ENCODE measurements at places on chromosomes 4 and X.

- no peak for DNase-seq
These were observed 64.4 kb downstream of the HADH start for GRCh38 chr4:108054025-108054638.

DNA sequence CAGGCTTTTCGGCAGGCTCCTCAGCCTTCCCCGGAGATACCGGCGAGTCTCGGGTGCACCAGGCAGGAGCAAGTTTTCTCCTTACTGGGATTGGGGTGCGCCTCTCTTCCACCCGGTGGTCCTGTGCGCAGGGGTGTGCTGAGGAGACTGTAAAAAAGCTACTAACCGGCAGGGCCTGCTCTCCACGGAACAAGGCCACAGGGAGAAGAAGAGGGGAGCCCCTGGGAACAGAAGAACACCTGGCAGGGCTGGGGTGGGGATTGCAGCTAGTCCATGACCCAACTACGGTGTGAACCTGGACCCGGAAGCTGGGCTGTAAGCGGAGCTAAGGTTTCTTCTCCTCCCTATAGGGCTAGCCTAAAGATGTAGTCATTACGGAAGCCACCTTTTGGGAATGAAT is 17.7 kb upstream of the ZIC3 start:
- no peak for DNase-seq

DNA sequence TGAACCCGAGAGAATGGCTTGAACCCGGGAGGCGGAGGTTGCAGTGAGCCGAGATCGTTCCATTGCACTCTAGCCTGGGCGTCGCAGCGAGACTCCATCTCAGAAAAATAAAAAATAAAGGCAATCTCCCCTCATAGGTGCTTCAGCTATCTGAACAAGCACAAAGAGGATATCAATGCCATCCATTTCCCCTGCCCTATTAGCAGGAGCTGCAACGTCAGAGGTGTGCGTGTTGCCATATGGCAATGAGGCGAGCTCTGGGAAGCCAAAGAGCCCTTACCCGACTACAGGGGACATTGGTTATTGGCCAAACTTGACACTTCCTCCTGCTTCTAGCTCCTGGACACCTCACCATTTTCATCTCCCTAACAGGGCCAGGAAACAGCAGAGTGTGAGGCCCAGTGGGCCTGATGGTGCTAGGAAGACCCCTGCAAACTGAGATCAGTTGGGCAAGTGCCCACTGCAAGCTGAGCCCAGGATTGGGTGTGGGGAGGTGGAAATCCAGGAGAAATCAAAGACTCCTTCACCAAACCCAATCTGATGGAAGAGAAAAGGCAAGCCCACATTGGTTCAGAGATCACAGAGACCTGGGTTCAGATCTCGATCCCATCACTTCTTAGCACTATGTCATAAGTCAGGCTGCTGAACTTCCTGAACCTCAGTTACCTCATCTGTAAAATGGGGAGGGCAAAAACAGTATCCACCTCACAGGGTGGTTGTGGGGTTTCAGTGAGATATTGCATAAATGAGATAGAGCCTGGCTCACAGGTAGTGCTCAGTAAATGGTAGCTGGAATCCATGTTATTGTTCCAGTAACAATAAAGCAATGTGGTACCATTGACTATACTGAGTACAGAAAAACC is 21.2 kb downstream of the SLC25A5 start:
- DNase-seq, result no peak

DNA sequence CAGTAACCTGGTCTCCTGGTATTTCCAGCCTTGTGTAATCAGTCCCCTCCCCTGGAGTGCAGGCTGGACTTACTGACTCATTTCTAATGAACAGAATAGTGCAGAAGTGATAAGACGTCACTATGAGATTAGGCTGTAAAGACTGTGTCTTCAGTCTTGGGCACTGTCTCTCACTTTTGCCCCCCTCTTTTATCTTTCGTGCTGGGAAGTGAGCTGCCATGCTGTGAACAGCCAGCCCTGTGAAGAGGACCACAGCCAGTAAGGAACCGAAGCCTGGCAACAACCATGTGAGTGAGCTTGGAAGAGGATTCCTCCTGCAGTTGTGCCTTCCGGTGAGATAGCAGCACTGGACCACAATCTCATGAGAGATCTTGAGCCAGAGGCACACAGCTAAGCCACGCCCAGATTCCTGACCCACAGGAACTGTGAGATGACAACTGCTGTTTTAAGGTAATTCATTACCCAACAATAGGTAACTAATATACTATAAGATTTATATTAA is 67.5 kb upstream of the GPR34 start:
- DNase-seq, result no peak

- DNase-seq, result no peak
These were observed 305.7 kb upstream of the BOD1L1 start for GRCh38 chr4:13933191-13933590.

- DNase-seq, result no peak
These were observed 2.1 kb downstream of the ABHD18 start for GRCh38 chr4:127967141-127967775.
